Glutamatergic neuron (in vitro differentiated cells): ENCODE measurements at places on chromosomes 11 and 22. TPM values are rescaled to one million over a fixed set of nuclear protein-coding genes. Genes with fewer than 3 reads are reported as not detected.

- DNase-seq, result no peak
Observed at GRCh38 chr22:37228106-37229011, 15.7 kb downstream of the RAC2 start.

DNA sequence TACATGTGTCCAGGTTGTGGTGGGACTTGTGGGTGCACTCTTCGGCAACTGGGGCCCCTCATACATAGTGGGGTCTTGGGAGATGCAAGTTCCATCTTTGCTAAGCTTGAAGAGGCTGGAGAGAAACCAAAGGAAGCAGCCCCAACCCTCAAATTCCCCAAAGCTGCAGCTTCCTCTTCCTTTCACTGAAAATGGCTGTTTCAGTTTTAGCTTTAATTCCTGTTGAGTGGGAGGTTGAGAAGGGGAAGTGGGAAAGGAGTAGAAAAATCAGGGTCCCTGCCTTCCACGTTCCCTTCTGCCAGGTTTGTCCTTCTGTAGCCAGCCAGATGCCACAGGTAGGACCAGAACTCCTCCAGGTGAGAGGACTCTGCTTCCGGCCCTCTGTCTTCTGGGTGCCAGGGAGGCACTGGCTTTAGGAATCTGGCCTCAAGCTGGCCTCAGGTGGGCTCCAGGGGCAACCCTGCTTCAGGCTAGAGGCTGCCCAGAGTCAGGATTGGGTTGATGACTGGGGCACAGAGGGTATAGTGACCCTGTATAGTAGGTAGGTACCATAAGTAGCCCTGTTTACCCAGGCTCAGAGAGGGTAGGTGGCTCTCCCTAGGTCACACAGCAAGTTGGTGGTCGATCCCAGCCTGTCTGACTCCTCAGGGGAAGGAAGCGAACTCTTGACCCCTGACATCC is 16.2 kb downstream of the P2RY6 start:
- no peak for DNase-seq

- no peak for DNase-seq
Observed at GRCh38 chr22:30000566-30000965, 79.7 kb upstream of the HORMAD2 start.

HBE1 gene
- total RNA-seq, result not detected

NAV2 gene
- total RNA-seq, result 117 TPM

MPEG1 gene
- not detected for total RNA-seq
